ENCODE measurements at places on chromosomes 5 and 9.

DNA sequence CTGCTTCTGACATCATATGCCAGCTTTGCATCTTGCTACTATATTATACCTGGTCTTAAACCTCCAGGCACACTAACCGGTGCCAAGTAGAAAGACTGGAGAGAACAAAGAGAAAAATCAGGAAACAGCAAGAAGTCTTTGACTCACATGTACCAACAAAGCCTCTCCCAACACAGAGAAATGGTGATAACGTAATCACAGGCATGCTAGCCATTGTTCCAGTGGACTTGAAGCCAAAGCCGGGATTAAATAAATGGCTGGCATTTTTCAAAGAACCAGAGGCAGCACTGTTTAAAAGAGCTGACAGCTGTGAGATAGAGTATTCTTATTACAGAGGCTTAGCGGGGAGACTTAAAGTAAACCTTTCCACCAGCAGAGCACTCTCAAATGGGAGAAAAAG lies 148.4 kb upstream of the NFIL3 start:
- DNase-seq, result no peak

DNA sequence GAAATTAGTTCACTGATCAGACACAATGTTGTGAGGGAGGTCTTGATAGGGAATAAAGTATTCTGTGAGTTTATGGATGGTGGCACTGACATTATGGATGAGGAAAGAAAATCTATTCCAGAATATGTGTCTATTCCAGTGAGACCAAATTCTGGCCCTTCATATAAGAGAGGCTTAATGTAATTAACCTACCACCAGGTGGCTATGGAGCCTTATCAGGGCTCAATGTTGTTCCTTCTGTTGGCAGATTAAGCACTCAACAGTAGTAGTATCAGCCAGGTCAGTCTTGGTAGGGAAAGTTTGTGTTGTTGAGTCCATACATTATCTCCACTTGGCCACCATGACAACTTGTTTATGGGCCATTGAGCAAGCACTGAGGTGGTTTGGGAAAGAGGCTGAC lies 41.7 kb upstream of the BARX1 start:
- DNase-seq, result no peak

DNA sequence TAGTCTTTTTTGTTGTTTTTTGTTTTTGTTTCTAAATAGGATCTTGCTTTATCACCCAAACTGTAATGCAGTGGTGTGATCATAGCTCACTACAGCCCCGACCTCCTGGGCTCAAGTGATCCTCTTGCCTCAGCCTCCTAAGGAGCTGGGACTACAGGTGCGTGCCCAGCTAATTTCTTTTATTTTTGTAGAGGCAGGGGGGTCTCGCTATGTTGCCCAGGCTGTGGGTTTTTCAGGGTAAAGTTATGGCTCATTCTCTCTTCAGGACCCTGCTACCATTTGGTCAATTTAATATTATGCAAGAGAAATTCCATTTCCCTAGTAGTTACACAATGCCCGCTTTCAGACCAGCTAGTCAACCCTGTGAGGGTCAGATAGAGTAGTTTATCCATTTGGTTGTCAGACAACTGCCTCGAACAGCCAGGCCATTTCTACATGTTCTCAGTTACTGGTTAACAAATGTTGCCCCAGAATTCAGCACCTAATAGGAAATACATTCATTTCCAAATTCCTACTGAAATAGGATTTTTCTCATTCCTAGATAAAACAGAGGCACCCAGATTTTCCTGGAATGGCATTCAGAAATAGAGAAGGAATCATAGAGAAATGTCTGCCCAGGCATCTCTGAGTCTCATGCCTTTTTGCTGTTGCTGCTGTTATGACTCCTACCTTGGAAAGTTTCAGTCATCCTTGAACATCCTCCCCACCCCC lies 6.4 kb upstream of the GLIS3 start:
- DNase-seq, result no peak

- DNase-seq, result no peak
These were observed 17.6 kb upstream of the CSF1R start for GRCh38 chr5:150103678-150104549.

Measured in T-helper 1 cell (primary cell).